Activated CD8-positive, alpha-beta T cell treated with anti-CD3 and anti-CD28 coated beads for 36 hours (primary cell): ENCODE measurements at places on chromosomes 2 and 18.
A peak's percentile ranks its signal among the peaks of the same experiment; 100 is the strongest.

DNA sequence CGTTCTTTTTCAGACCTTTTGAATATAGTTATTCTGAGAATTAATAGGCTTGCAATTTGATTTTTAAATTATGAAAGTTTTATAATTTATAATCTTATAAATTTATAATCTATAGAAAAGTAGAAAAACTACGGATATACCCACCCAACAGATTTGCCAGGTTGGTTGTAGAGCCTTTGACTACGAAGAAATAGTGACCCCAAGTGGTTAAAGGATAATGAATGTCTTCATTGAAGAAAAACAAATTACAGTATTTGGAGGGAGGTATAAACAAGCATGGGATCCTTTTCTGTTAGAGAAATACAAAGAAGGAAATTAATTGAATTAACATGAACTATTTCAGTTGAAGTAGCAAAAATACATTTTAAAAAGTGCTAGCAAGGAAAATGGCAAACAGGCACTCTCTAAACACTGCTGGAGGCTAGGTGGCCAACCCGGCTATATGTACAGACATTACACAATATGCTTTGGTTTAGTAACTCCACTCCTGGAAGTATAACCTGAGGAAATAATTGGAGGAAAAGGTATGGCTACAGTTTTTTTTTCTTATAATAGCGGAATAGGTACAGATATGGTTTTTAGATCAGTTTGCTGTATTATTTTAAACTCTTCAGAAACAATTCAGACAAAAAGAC is 110.9 kb downstream of the MIB1 start:
- H3K36me3 ChIP-seq = peaks cover 11% of the 10 kb centered on the region
- no peaks in the 10 kb centered on the region for H3K27me3 ChIP-seq
- peaks cover 7% of the 10 kb centered on the region for H3K4me1 ChIP-seq
- no peak overlapping the region for H3K27ac ChIP-seq
- DNase-seq = no peak
- no peak overlapping the region for H3K4me3 ChIP-seq

GRCh38 chr2:181566334-181567032 is 90.4 kb downstream of the CERKL start:
- H3K4me3 ChIP-seq = no peak overlapping the region
- no peaks in the 10 kb centered on the region for H3K4me1 ChIP-seq
- H3K36me3 ChIP-seq = no peaks in the 10 kb centered on the region
- no peak for DNase-seq

DNA sequence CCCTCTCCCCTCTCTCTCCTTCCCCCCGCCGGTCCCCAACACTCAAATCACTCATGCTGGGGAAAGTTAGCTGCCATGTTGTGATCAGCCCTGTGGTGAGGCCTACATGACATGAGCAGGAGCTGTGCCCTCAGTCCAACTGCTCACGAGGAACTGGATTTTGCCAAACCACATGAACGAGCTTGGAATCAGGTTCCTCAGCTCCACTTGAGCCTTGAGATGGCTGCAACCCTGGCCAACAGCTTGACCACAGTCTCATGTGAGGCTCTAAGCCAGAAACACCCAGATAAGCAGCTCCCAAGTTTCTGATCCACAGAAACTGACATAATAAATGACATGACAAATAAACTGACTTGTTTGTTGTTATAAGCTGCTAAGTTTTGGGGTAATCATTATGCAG is 38.4 kb downstream of the ARL4C start:
- no peaks in the 10 kb centered on the region for H3K27me3 ChIP-seq
- peaks cover 65% of the 10 kb centered on the region for H3K4me1 ChIP-seq
- no peak overlapping the region for H3K27ac ChIP-seq
- H3K4me3 ChIP-seq = no peak overlapping the region
- peaks cover 21% of the 10 kb centered on the region for H3K36me3 ChIP-seq

DNA sequence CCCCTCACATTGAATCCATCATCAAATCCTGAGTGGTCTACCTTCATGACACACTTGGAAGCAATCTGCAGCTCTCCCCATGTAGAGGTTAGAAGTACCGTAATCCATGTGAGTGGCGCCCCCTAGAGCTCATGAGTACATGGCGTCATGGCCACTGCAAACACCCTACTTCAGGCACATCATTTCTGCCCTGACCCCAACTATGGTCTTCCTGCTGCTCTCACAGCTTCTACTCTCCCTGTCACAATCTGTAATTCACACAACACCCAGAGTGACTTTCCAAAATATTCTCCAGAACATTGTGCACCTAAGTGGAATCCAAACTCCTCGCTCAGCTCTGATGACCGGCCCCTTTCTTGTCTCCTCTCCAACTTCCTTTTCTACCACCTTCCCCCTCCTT is 141.9 kb downstream of the ANKRD44 start:
- DNase-seq = peak; percentile 88
- H3K36me3 ChIP-seq = peaks cover 21% of the 10 kb centered on the region

GRCh38 chr2:118720866-118721265 is 126.6 kb downstream of the EN1 start:
- no peak overlapping the region for H3K4me3 ChIP-seq
- H3K27ac ChIP-seq = no peak overlapping the region
- no peaks in the 10 kb centered on the region for H3K36me3 ChIP-seq

- H3K4me1 ChIP-seq = peaks cover 36% of the 10 kb centered on the region
- DNase-seq = no peak
- H3K4me3 ChIP-seq = no peak overlapping the region
- no peaks in the 10 kb centered on the region for H3K27me3 ChIP-seq
These were observed 121.3 kb upstream of the FOSL2 start for GRCh38 chr2:28271231-28271918.

- H3K4me1 ChIP-seq = peaks cover 20% of the 10 kb centered on the region
- peaks cover 48% of the 10 kb centered on the region for H3K36me3 ChIP-seq
- H3K27ac ChIP-seq = no peak overlapping the region
- H3K27me3 ChIP-seq = no peaks in the 10 kb centered on the region
These were observed 8.1 kb downstream of the MRPS5 start for GRCh38 chr2:95113464-95113863.

DNA sequence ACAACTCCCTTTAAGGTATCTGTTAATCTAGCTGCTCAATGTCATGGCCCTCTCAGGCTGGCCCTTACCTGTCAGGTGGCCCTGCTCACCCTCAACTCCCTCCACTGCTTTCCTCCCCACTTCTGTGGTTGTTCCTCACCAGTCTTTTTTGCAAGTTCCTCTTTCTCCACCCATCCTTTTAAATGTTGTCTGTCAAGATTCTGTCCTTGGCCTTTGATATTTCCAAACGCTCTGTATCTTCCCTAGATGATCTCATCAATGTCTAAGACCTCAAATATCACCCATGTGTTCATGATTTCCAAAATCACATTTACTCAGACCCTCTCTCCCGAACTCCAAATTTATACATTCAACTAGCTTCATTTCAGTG is 3.5 kb downstream of the PTPN2 start:
- peaks cover 62% of the 10 kb centered on the region for H3K4me1 ChIP-seq
- H3K27ac ChIP-seq = peak overlapping the region; percentile 65
- H3K36me3 ChIP-seq = peaks cover 17% of the 10 kb centered on the region
- no peak for DNase-seq

GRCh38 chr2:11753886-11754699 is 7.7 kb downstream of the LPIN1 start:
- peak; percentile 89 for DNase-seq
- H3K27ac ChIP-seq = peak overlapping the region; percentile 97
- no peaks in the 10 kb centered on the region for H3K27me3 ChIP-seq
- peak overlapping the region; percentile 76 for H3K4me3 ChIP-seq
- H3K36me3 ChIP-seq = peaks cover 14% of the 10 kb centered on the region

GRCh38 chr2:143668234-143668633 is 539.0 kb downstream of the ARHGAP15 start:
- no peak for DNase-seq
- no peaks in the 10 kb centered on the region for H3K4me1 ChIP-seq
- no peaks in the 10 kb centered on the region for H3K27me3 ChIP-seq
- H3K36me3 ChIP-seq = peaks cover 9% of the 10 kb centered on the region
- no peak overlapping the region for H3K4me3 ChIP-seq

DNA sequence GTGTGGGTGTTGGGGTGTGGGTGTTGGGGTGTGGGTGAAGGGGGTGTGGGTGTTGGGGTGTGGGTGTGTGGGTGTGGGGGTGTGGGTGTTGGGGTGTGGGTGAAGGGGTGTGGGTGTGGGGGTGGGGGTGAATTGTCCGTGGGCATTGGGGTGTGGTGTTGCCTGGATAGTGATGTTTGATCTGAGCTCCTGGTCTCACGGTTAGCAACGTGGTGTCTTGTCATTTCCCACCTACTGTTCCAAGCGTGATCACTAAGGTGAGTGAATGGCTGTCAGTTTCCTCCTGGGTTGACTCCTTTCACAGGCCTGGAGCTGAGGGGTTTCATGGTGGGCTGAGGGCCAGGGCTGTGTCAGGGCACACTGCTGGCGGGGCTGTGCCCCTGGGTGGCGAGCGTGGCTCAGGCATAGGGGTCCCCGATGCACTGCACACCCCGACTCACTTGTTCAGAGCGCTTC is 27.2 kb downstream of the RTP5 start:
- no peak for DNase-seq
- peak overlapping the region; percentile 29 for H3K4me3 ChIP-seq
- peaks cover 2% of the 10 kb centered on the region for H3K4me1 ChIP-seq
- H3K27ac ChIP-seq = peak overlapping the region; percentile 25

DNA sequence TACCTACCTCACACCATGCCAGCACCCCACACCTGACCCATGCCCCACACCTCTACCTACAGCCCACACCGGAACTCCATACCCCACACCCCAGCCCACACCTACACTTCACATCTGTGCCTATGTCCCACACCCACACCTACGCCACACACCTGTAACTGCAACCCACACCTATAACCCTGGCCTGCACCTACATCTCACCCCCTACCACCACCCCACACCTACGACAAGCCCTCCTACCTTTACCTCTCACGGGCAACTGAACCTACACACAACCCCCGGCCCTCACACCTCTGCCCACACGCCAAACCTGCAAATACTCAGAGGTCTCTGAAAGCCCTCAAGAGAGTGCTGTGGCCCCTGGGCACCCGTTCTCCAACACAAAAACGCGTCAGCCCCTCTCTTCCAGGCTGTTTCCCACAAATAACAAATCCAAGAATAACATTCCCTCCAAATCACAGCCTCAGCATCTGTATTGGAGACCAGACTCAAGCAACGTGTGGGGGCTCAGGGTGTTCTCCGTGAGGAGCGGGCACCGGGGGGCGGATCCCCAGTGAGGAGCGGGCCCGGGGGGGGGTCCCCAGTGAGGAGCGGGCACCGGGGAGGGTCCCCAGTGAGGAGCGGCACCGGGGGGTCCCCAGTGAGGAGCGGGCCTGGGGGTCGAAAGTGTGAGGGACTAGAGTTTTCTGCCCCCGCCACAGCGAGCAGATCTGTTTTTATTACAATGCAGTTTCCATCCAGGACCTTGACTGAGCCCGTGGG is 33.4 kb downstream of the SLC66A2 start:
- H3K27ac ChIP-seq = no peak overlapping the region
- DNase-seq = no peak

- peak overlapping the region; percentile 78 for H3K4me3 ChIP-seq
- H3K27me3 ChIP-seq = no peaks in the 10 kb centered on the region
- peaks cover 29% of the 10 kb centered on the region for H3K36me3 ChIP-seq
- H3K4me1 ChIP-seq = peaks cover 63% of the 10 kb centered on the region
These were observed 680 bp upstream of the LBH start for GRCh38 chr2:30230497-30231211.

DNA sequence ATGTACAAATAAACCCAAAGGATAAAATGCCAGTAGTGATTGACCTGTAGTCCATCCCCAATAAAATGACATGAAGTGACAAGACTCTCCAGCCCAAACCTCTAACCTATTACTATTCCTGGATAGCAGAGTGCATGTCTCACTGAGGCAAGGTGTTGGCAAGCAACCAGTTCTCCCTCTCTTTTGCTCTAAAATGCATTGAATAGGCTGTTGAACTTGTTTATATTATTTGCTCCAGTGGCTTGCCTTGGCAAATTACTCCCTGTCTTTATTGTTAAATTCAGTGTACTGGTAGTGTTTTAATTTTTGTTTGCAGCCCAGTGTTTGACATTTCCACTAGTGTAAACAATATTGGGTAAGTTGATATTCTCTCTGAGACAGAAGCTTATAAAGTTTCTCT is 70.5 kb downstream of the CSRNP3 start:
- H3K27ac ChIP-seq = no peak overlapping the region
- DNase-seq = no peak
- H3K36me3 ChIP-seq = no peaks in the 10 kb centered on the region
- H3K27me3 ChIP-seq = no peaks in the 10 kb centered on the region

GRCh38 chr2:23594460-23594825 is 209.5 kb downstream of the KLHL29 start:
- H3K36me3 ChIP-seq = no peaks in the 10 kb centered on the region
- H3K27ac ChIP-seq = no peak overlapping the region
- peaks cover 2% of the 10 kb centered on the region for H3K27me3 ChIP-seq
- DNase-seq = no peak
- H3K4me3 ChIP-seq = no peak overlapping the region
